Activated naive CD4-positive, alpha-beta T cell treated with anti-CD3 and anti-CD28 coated beads, Interleukin-2, amount 10 ng/mL, durations not matched to agents 7 days and 5 days (primary cell): ENCODE measurements at places on chromosomes 12 and 14.
A peak's percentile ranks its signal among the peaks of the same experiment; 100 is the strongest.

DNA sequence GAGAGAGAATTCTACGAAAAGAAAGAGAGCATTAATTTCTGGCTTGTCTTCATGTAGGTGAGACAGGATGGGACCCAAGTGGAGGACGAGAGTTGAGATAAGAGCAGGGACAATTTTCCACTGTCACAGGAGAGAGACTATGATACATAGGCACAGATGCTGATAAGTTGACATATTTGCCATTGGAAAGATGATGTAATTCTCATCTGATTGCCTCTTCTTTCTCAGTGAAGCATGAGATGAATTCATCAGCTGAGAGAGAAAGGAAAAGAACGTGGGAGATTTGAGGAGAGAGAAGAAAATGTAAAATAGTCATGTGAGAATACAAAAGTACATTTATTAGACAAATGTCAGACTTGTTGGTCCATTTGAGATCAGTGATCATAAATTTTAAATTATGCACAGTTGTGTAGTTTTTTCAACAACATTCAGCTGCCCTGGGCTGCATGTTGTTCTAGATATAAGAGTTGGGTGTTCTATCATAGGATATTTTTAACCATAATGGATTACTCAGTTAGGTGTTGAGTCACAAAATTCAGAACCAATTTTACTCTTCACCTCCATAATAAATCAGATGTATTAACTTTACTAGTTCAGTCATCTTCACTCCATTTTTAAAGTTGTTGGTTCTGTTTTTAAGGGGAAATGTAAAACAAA lies 222.9 kb downstream of the DPY19L2 start:
- DNase-seq: no peak

- no peak for DNase-seq
These were observed 14.3 kb upstream of the GTF2A1 start for GRCh38 chr14:81235096-81235495.

DNA sequence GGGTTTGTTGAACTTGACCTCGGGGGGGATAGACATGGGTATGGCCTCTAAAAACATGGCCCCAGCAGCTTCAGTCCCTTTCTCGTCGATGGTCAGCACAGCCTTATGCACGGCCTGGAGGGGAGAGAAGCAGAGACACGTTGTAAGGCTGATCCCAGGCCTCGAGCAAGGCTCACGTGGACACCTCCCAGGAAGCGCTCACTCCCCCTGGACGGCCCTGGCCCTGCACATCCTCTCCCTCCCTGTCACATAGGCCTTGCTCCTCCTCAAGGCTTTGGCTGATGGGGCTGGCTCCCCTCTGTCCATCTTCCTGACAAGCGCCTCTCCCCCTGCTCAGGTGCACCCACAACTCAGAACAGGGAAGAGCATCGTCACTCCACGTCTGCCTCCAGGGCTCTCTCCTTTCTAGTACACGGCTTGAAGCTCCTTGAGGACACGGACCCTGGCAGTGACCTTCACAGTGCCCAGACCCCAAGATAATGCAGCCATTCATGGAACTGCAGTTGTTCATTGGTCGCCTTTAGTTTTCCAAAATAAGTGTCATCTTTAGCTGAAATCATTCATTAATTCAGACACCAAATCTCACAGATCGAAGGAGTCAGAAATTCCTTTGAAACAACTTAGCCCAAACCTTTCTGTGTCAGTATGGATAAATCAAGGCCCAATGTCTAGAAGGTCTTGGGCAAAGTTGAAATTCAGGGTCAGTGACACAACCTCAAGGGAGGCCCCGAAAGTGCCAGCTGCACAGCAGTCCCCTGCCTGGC lies 9.7 kb downstream of the SERPINA1 start:
- no peak for DNase-seq

GRCh38 chr14:92523752-92524151 lies 10.2 kb downstream of the RIN3 start:
- DNase-seq: no peak

GRCh38 chr14:42163136-42163535 lies 556.5 kb downstream of the LRFN5 start:
- DNase-seq: no peak

GRCh38 chr12:89138048-89138852 lies 214.1 kb downstream of the DUSP6 start:
- DNase-seq: no peak

GRCh38 chr12:3747976-3748619 lies 4.8 kb downstream of the CRACR2A start:
- no peak for DNase-seq

DNA sequence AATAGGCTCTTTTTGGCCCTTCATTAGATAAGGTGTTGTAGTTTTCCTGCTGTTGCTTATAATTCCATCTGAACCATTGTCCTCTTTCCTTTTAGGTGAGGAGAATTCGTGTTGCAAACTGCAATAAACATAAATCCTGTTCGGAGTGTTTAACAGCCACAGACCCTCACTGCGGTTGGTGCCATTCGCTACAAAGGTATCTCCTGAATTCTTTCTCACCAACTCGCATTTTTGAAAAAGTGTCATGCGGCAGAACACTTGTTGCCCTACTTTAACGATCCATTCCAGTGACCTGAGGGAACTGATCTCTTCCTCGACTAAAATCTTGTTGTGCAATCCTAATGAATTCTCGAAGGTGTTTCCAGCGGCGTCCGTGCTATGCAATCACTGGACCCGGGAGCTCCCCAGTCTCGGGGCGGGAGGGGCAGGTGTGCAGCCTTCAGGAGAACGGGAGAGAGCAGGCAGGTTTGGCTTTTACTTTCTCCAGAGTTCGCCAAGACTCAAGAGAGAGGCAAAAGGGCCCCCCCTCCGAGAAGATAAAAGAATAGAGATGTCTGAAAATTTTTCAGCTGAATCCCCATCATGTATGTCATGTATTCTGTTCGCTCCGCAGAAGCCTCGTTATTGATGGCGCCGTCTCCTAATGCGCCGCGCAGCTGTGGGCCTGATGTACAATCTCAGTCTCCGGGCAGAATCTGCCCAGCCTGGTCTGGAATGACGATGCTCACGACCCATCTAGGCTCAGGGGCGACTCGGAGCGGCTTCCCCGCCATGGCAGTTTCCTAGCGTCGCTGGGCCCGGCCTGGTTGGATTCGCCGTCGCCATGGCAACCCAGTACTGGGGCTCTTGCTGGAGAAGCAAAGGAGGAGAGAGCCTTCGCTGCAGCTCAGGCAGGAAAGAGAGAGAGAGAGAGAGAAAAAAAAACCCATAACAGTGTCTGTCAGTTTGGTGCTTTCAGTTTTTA lies 38.2 kb downstream of the PLXNC1 start:
- DNase-seq: no peak

- no peak for DNase-seq
These were observed 103.5 kb downstream of the METTL25 start for GRCh38 chr12:82461836-82462235.

GRCh38 chr14:106417224-106418049 lies 891.1 kb downstream of the TMEM121 start:
- peak; percentile 90 for DNase-seq

- no peak for DNase-seq
These were observed 572 bp upstream of the ACSS3 start for GRCh38 chr12:81077329-81077685.

DNA sequence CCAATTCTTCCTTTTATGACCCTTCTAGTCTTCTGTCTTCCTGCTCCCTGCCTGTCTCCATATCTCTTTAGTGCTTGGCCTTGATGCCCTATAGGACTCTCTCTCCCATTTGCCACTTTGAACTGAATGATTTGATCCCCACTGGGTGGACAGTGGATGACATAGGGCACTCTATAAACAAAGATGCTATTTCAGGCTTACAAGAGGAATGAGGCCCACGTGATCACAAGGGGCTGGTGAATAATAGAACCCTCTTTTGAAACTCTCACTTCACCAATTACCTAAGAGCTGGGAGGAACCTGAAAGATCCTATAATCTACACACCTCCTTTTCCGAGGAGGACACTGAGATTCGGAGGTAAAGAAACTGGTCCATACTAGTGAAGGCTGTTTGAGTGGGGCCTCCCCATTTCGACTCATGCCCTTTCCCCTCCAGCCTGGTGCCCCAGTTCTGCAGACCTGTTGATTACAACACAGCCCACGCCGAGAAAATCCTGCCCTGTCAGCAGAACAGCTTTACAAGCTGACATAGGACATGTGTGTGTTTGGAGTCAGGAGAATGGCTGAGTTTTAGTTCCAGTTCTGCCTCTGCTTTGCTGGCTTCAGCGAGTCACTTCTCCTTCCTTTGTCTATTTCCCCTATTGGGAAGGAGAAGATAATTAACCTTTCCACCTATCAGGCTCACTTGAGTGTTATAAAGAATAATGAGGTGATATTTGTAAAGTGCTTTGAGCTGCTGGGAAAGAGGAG lies 400.3 kb downstream of the ZFP36L1 start:
- no peak for DNase-seq

DNA sequence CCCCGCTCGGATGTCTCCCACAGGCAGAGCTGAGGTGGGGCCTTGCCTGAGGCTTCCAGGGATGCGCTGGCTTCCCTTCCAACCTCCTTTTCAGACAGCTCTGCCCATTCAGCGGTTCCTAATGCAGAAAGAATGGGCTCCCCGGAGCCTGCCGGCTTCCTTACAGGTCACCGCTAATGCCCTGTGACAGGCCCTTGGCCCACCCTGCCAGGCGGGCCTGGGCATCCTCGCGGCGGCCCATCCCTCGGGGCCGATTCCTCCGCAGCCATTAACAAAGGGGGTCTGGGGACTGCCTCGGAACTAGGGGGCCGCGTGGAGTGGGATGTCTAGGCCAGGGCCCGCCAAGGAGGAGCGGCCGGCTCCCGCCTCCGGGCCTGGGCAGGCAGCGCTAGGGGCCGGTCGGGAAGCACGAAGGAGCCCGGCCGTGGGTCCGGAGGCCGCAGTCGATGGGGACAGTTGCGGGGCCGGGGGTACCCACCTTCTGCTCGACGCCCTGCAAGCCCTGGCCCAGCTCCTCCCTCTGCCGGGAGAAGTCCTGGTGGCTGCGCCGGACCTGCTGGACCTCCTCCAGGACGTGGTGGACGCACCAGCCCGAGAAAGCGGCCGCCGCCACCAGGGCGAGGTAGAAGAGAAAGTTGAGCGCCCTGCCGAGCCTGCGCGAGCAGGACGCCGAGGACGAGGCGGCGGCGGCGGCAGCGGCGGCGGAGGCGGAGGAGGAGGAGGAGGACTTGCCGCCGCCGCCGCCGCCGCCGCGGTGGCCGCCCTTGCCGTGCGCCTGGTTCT lies 738 bp downstream of the CKAP4 start:
- DNase-seq: peak; percentile 76

DNA sequence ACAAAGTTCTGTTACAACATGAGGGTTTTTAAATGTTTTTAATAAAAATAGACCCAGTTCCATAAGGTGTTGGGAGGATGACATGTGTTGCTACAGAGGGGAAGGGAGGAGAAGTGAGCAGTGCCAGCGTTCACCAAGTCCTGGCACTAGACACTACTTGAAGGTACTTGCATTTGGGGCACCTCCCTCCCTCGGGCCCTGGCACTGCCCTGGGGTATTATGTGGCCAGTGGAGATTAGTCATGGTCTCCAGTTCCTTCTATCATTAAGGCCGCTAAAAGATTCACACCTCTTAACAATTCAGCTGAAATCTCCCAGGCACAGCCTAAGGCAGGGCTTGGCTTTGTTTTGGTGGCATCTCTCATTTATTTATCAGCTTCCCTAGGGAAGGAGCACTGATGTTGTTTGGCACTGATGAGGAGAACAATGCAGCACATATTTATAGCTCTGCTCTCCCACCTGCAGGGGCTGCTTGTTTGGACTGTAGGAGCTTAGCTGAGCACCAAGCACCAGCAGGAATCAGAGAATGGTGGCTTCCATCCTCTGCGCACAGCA lies 155.5 kb upstream of the NTF3 start:
- DNase-seq: no peak

GRCh38 chr14:91858536-91859275 lies 8.6 kb downstream of the TC2N start:
- peak; percentile 27 for DNase-seq

GRCh38 chr14:51095854-51096823 lies 1.2 kb upstream of the TRIM9 start:
- peak; percentile 27 for DNase-seq

- no peak for DNase-seq
These were observed 167.4 kb downstream of the PHLDA1 start for GRCh38 chr12:75864161-75864560.

GRCh38 chr14:21997300-21997699 lies 323.7 kb upstream of the OR4E1 start:
- DNase-seq: peak; percentile 64

DNA sequence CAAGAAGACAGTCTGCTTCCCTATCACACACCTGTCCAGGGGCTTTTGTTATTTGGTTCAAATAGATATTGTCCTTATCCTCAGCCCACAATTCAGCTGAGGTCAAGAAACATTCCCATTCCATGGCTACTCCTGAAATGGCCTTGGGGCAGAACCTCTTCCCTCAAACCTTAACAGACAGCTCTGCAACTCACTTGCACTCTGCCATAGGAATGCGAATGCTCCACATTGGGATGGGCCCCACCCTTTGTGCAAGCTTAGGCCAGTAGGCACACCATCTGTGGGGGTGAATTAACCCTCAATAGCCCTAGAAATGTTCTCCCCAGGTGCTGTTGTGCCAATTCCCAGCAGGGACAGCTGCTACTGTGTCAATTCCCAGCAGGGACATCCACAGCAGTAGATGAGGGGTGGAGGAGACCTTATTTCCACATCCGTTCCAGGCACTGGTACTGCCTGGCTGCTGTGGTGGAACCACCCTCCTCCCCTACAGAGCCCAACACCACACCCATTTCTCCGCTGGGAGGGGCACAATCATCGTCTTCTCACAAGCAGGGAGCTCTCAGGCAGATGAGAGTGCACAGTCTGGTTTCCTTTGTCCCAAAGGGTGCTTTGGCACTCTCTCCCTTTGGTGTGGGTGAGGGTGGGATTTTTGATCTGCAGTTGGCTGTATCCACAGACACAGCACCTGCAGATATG lies 42.3 kb upstream of the GLIPR1 start:
- DNase-seq: peak; percentile 66

DNA sequence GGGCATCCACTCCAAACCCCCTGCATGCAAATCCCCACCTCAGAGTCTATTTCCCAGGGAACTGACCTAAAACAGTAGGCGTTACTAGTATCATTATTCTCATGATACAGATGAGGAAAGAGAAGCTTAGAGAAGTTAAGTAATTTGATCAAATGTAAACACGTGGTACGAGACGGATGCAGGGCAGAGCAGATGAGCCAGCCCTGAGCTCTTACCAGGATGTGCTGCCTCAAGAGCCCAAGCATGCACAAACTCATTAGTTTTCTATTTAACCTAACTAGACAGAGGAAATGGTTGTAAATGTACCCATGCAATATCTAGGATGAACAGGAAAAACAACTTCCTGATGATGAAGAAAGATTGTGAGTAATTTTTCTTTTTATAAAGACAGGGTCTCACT lies 173.3 kb upstream of the RASSF8 start:
- no peak for DNase-seq

DNA sequence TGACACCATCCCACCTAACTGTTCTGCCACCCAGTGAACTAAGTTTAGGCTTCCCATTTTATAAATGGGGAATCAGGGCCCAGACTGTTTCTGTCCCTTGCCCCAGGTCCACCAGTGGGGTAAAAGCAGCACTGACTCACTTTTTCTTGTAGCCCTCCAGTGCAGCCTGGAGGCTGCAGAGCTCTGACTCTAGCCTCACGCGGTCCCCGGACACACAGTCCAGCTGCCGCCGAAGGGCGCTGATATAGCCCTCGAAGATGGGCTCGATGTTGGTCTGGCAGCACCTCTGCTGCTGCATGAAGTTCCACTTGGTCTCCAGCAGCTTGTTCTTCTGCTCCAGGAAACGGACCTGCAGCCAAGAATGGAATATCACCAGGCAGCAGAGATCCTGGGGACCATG lies 2.6 kb downstream of the KRT82 start:
- DNase-seq: no peak
